ENCODE measurements at places on chromosomes 12 and 14.

- DNase-seq = peak; percentile 48
These were observed 12.1 kb downstream of the ZFHX2 start for GRCh38 chr14:23539248-23540140.

GRCh38 chr12:47798382-47798948 is 21.2 kb downstream of the HDAC7 start:
- no peak for DNase-seq

DNA sequence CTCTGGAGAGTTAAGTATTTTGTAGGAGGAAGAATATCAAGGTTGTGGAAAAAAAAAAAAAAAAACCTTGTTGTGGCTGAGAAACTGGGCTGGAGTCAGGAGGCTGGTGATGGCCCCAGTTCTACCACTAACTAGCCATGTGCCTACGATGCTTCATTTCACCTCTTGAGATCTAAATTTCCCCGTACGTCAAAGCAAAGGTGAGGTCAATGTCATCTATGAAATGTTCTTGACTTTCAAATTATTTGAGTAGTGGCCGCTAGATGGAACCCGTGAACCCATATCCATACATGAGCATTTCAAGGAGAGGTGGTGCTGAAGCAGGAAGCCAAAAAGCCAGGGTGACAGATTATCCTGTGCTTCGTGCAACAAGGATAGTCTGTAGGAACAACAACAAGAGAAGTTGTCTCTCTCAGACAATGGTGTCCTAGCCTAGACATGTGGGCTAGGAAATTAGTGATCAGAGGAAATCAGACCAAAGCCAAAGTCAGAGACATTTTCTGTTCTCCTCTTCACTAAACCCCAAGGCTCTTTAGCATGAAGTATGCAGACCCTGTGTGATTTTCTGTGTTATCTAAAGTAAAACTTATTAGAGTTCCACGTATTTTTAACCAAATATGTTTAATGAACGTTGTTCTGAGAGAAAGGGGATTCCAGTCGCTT is 95.5 kb upstream of the ETV6 start:
- peak; percentile 70 for DNase-seq

GRCh38 chr12:132204063-132204792 is 60.0 kb downstream of the NOC4L start:
- DNase-seq = no peak

DNA sequence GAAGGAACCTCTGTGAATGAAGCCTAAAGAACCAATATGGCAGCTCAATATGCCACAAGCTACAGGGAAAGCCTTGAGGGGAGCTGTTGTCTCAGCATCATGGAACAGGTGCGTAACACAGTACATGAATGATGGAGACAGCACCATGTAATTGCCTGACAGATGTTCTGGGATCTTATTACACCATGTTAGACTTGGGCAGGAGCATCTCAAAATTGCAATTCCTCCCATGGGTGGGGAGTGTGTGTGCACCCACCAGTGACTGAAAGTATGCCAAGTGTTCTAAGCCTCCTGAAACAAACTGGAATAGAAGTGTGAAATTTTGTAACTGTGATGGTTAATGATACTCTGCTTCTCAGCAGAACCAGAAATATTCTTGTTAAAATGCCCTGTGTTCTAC is 151.0 kb upstream of the SRRM4 start:
- peak; percentile 77 for DNase-seq
